ENCODE measurements at places on chromosomes 6 and 20. TPM values are rescaled to one million over a fixed set of nuclear protein-coding genes. Genes with fewer than 3 reads are reported as not detected.

- DNase-seq, result no peak
- no peak overlapping the region for H3K27ac ChIP-seq
- H3K27me3 ChIP-seq, result no peaks in the 10 kb centered on the region
- H3K36me3 ChIP-seq, result no peaks in the 10 kb centered on the region
- no peak overlapping the region for H3K4me3 ChIP-seq
These were observed 15.8 kb downstream of the SPTLC3 start for GRCh38 chr20:13024596-13024995.

GRCh38 chr6:154661768-154662167 lies 71.4 kb upstream of the SCAF8 start:
- H3K36me3 ChIP-seq, result no peaks in the 10 kb centered on the region
- no peak for DNase-seq
- no peak overlapping the region for H3K4me3 ChIP-seq
- no peaks in the 10 kb centered on the region for H3K4me1 ChIP-seq
- no peak overlapping the region for H3K27ac ChIP-seq

DNA sequence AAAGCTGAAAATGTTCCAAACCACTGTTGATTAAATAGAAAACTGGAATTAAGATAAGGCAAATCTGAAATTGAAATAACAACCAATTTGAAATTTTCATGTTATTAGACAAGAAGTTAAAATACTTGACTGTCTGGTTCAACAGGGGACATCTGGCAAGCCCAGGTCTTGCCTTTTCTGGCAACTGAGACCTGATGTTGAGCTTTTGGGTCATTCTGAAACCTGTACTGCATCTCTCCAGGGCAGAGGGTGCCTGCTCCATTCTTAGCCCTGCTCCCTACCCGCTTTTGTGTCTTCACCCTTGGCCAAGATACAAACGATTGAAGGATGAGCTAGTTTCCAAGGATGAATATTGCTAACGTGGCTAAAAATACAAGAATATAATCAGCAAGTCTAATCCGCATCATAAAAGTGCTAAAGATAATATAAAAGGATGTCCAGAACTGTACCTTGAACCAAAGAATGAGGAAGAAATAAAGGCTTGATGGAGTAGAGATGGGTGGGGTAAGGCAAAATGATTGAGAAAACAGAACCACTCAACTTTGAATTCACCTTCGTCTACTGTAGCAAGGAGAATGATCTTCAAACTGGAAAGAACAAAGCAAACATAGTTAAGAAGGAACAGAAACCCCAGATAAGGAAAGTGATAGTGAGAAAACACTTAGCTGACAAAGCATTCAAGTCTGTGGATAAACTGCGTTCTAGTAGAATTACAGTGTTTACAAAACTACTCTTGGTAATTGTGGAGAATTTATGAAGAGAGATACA lies 109.8 kb upstream of the MAN1A1 start:
- H3K4me1 ChIP-seq, result no peaks in the 10 kb centered on the region
- no peak overlapping the region for H3K4me3 ChIP-seq
- H3K27ac ChIP-seq, result no peak overlapping the region
- DNase-seq, result no peak

The PET117 gene
- total RNA-seq, result 25.2 TPM

The PTCHD4 gene
- total RNA-seq, result 0.31 TPM

DNA sequence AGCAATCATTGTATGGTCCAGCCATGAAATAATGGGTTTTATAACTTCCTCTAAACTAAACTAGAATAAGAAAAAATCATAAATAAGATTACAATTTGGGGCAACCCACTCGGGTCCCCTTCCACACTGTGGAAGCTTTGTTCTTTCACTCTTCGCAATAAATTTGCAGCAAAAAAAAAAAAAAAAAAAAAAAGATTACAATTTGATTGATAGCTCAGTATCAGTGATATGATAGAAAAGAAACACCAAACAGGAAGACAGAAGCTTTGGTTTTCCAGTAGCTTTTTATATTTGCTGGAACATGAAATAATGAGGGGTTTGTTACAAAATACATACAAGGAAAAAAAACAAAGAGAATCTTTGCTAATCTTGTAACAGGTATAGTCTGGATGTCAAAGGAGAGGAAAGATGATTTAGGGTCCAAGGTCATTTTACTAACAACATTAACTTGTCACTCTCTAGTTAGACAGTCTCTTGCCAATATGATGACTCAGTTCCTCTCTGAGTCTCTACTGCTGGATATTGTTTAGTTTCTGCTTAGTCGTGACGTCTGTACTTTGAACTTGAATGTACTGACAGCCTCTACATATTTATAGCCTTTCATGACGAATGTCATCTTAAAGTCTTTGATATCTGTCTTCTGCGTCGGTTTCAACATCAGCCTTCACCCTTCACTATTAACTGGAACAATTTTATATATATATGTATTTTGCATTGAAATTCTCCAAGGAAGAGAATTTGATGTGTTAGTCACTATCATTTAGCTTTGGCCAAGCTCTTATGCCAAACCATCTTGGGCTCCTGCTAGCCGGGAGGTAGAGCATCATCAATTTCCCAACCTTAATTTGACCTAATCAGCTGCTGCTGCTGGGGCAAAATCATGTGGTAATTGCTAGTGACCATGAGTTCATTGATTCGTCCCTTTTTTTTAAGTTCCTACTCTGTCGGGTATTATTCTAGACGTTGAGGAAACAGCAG lies 213.1 kb upstream of the STXBP5 start:
- no peak for DNase-seq
- no peaks in the 10 kb centered on the region for H3K36me3 ChIP-seq
- no peaks in the 10 kb centered on the region for H3K4me1 ChIP-seq

DNA sequence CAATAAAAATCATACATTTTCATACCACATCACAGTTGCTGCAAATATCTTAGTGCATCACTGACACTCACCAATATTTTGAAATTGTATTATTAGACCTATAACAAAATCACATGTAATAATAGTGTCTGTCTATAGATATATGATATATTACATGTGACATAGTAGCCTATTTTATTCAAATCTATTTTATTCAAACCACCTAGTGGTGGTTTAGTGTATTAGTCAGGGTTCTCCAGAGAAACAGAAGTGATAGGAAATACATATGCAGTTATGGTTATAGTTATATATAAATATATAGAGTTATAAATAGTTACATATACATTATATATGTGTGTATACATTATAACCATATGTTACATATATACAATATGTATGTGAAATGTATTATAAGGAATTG lies 366.5 kb upstream of the ARID1B start:
- DNase-seq, result no peak
- H3K27me3 ChIP-seq, result no peaks in the 10 kb centered on the region
- no peaks in the 10 kb centered on the region for H3K36me3 ChIP-seq
- H3K27ac ChIP-seq, result no peak overlapping the region
- peaks cover 22% of the 10 kb centered on the region for H3K4me1 ChIP-seq
- H3K4me3 ChIP-seq, result no peak overlapping the region

DNA sequence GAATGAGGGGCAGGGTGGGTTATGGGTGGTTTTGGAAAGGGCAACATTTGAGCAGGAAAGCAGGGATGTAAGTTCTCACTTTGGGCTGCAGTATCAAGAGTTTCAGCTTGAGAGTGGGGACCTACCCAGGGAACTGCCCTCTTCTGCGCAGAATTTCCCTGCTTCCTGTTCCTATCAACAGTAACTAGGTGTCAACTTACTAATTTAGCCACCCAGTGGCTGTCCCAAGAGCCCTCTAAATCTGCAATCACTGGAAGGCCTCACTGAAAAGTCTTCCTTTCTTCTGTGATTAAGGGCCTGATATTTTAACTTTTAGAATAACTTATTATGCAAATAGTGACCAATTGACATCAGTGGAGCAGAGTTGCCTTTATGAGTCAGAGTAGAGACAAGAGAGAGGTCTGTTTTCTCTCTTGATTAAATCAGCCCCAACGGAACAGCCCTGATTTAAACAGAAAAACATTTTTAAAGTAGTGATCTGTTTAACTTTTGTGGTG lies 118.2 kb upstream of the RIPOR2 start:
- no peak overlapping the region for H3K27ac ChIP-seq
- H3K36me3 ChIP-seq, result no peaks in the 10 kb centered on the region
- H3K27me3 ChIP-seq, result no peaks in the 10 kb centered on the region
- H3K4me1 ChIP-seq, result no peaks in the 10 kb centered on the region
- no peak overlapping the region for H3K4me3 ChIP-seq

GRCh38 chr20:37749620-37750403 lies 56.0 kb downstream of the CTNNBL1 start:
- peak; percentile 11 for DNase-seq
- H3K27me3 ChIP-seq, result no peaks in the 10 kb centered on the region
- H3K36me3 ChIP-seq, result no peaks in the 10 kb centered on the region

DNA sequence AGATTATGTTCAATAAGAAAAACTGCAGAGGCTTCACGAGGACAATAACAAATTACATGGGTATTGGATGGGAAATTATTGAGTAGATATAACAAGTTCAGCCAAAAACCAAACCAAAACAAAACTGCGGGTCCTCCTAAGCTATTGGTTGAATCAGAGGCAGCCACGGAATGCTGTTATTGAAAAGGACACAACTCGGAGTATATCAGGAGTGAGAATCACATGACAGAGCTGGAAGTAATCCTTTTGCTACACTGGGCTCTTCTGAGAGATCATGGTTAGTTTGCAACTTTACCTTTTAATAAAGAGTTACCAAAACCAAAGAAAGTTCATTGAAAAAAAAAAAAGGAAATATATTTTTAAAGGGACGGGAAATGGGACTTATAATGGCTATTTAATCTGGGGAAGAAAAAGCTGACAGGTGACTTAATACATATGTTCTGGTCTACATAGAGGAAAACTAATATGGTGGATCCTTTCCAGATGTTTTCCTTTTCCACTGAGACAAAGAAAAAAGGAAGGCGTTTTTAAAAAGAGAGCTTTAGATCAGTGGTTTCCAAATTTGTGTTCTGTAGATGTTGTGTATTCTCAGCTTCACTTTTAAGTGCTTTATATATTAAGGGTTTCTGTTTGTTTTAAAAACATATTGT lies 6.9 kb upstream of the CITED2 start:
- H3K27me3 ChIP-seq, result no peaks in the 10 kb centered on the region
- peaks cover 9% of the 10 kb centered on the region for H3K4me1 ChIP-seq
- no peak for DNase-seq

- H3K27ac ChIP-seq, result no peak overlapping the region
- DNase-seq, result no peak
- peaks cover 5% of the 10 kb centered on the region for H3K4me1 ChIP-seq
- H3K36me3 ChIP-seq, result no peaks in the 10 kb centered on the region
- H3K27me3 ChIP-seq, result no peaks in the 10 kb centered on the region
These were observed 97.2 kb downstream of the DACT2 start for GRCh38 chr6:168222115-168223043.

GRCh38 chr6:53915026-53915691 lies 120.4 kb downstream of the LRRC1 start:
- H3K27ac ChIP-seq, result no peak overlapping the region
- H3K4me1 ChIP-seq, result 0 out of 2 replicates have a peak, but pooled peaks cover 4% of the 10 kb centered on the region
- H3K4me3 ChIP-seq, result no peak overlapping the region
- H3K27me3 ChIP-seq, result no peaks in the 10 kb centered on the region
- H3K36me3 ChIP-seq, result no peaks in the 10 kb centered on the region

DNA sequence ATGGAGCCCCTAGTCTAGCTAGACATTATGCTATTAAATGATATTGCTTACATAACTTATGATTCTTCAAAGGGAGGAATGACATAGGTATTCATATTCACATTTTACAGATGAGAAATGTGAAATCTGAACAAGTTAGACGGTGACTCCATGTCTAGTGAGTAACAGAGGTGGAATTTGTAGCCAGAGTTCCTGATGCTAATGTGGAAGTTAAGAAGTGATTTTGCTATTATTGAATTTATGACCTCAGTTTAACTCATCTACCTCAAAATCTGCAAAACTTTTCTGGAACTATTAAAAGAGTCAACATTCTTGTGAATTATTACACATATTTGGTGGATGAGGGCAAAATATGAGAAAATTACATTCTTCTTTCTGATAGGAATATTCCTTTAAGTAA lies 347.6 kb upstream of the MMS22L start:
- no peaks in the 10 kb centered on the region for H3K36me3 ChIP-seq
- no peak for DNase-seq
- no peak overlapping the region for H3K4me3 ChIP-seq
- H3K27me3 ChIP-seq, result no peaks in the 10 kb centered on the region
- no peaks in the 10 kb centered on the region for H3K4me1 ChIP-seq
- H3K27ac ChIP-seq, result no peak overlapping the region

DNA sequence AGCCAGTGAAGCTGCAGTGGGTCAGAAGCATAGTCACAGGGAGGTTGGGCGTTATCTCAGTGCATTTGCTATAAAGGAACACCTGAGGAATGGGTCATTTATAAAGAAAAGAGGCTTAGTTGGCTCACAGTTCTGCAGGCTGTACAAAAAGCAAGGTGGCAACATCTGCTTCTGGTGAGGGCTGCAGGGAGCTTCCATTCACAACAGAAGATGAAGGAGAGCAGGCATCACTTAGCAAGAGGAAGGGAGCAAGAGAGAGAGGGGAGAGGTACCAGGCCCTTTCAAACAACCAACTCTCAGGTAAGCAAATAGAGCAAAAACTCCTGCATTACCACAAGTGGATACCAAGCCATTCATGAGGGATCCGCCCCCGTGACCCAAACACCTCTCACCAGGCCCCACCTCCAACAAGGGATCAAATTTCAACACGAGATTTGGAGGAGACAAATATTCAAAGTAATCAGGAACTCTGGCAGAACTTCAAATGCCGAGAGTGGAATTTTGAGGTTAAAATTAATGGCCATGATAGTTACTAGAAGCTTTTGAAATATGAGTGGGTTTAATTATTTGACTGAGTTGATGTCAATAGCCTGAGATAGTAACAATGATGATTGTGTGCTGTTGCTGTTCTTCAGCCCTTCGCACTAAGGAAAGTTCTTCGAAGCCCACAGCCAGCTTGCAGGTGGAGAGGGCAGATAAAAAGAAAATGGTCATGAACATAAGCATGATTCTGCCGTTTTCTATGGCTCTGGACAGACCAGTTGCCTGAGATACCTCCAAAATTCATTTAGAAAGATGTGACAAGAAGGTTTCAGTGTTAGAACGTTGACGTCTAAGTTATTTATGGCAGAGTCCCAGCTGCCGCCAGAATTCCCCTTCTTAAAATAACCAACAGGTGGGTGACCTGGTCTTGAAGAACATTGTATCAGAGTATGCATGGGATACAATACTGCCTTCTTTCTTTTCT lies 55.3 kb upstream of the ADTRP start:
- no peak overlapping the region for H3K27ac ChIP-seq
- H3K27me3 ChIP-seq, result no peaks in the 10 kb centered on the region
- H3K36me3 ChIP-seq, result no peaks in the 10 kb centered on the region
- H3K4me3 ChIP-seq, result no peak overlapping the region
- peak; percentile 45 for DNase-seq
- no peaks in the 10 kb centered on the region for H3K4me1 ChIP-seq

The MAS1 gene
- 0.03 TPM for total RNA-seq

The SLC16A10 gene
- total RNA-seq, result 37.6 TPM

- DNase-seq, result peak; percentile 62
- H3K4me1 ChIP-seq, result no peaks in the 10 kb centered on the region
- H3K36me3 ChIP-seq, result no peaks in the 10 kb centered on the region
- H3K4me3 ChIP-seq, result no peak overlapping the region
- no peaks in the 10 kb centered on the region for H3K27me3 ChIP-seq
- H3K27ac ChIP-seq, result peak overlapping the region; percentile 21
These were observed 182.7 kb upstream of the SALL4 start for GRCh38 chr20:51985013-51985415.

Data from GM23338 (cell line).